ENCODE measurements at places on chromosomes 4 and X. TPM values are rescaled to one million over a fixed set of nuclear protein-coding genes. Genes with fewer than 3 reads are reported as not detected.

The MAGEA2 gene
- total RNA-seq: not detected

The ADGRG2 gene
- total RNA-seq: 1.0 TPM

The NXF2 gene
- not detected for total RNA-seq

The BMP3 gene
- total RNA-seq: under 0.01 TPM

The SLC10A4 gene
- total RNA-seq: 0.12 TPM

The DGKK gene
- not detected for total RNA-seq

The SPP1 gene
- total RNA-seq: 7.8 TPM

The USP17L19 gene
- not detected for total RNA-seq

The GPRASP1 gene
- 0.85 TPM for total RNA-seq

The UGT2B11 gene
- not detected for total RNA-seq

The COX7B2 gene
- total RNA-seq: not detected

The MAGEA10 gene
- not detected for total RNA-seq

All from pericardium fibroblast (primary cell).